ENCODE measurements at places on chromosomes 4 and X. TPM values are rescaled to one million over a fixed set of nuclear protein-coding genes. Genes with fewer than 3 reads are reported as not detected.

The ZNF595 gene
- 7.8 TPM for total RNA-seq

The AMBN gene
- total RNA-seq = not detected

The CD38 gene
- 0.05 TPM for total RNA-seq

- H3K36me3 ChIP-seq = no peaks in the 10 kb centered on the region
- H3K4me1 ChIP-seq = no peaks in the 10 kb centered on the region
- H3K27ac ChIP-seq = no peak overlapping the region
- no peak overlapping the region for H3K4me3 ChIP-seq
- no peak for DNase-seq
- H3K27me3 ChIP-seq = no peaks in the 10 kb centered on the region
These were observed 214.2 kb downstream of the GPC3 start for GRCh38 chrX:133771086-133771646.

GRCh38 chr4:94441838-94442237 is 9.9 kb upstream of the PDLIM5 start:
- no peak for DNase-seq
- H3K4me3 ChIP-seq = no peak overlapping the region
- peaks cover 11% of the 10 kb centered on the region for H3K4me1 ChIP-seq
- H3K27ac ChIP-seq = no peak overlapping the region
- H3K27me3 ChIP-seq = no peaks in the 10 kb centered on the region

- no peaks in the 10 kb centered on the region for H3K27me3 ChIP-seq
- H3K4me3 ChIP-seq = no peak overlapping the region
- H3K27ac ChIP-seq = no peak overlapping the region
- DNase-seq = no peak
- H3K4me1 ChIP-seq = no peaks in the 10 kb centered on the region
These were observed 153.8 kb downstream of the NR3C2 start for GRCh38 chr4:148288448-148288847.

DNA sequence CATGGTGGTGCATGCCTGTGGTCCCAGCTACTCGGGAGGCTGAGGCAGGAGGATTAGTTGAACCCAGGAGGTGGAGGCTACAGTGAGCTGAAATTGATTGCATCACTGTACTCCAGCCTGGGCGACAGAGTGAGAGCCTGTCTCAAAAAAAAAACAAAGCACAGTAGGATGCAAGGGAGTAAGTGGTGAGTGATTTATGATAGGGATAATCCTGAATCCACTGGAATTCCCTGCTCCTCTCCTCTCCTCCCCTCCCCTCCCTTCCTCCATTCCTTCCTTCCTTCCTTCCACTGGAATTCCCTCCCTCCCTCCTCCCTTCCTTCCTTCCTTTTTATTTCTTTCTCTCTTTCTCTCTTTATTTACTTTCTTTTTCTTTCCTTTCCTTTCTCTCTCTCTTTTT is 40.9 kb upstream of the NKRF start:
- no peaks in the 10 kb centered on the region for H3K4me1 ChIP-seq
- no peak overlapping the region for H3K27ac ChIP-seq
- H3K36me3 ChIP-seq = no peaks in the 10 kb centered on the region
- no peaks in the 10 kb centered on the region for H3K27me3 ChIP-seq
- no peak overlapping the region for H3K4me3 ChIP-seq

The RBM47 gene
- 0.13 TPM for total RNA-seq

DNA sequence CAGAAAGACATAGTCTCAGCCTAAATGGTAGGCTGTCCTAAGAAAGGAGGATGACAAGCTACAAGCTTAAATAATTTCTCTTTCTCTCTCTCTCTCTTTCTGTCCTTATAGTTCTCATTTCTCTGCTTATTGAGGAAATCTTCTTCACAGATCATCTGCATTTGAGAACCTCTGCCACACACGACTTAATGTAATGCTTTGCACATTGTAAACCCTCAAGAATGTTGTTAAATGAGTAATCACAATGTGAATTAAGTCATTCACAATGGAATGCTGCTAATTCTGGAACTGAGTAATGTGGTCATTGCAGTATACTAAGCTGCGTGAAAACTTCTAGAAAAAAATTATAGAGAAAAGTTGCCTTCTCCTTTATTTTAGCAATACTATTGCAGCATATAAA is 508.9 kb upstream of the FTHL17 start:
- H3K4me3 ChIP-seq = no peak overlapping the region
- peak; percentile 54 for DNase-seq
- no peaks in the 10 kb centered on the region for H3K27me3 ChIP-seq
- H3K36me3 ChIP-seq = no peaks in the 10 kb centered on the region
- H3K4me1 ChIP-seq = peaks cover 15% of the 10 kb centered on the region
- peak overlapping the region; percentile 77 for H3K27ac ChIP-seq

- H3K27me3 ChIP-seq = no peaks in the 10 kb centered on the region
- H3K36me3 ChIP-seq = no peaks in the 10 kb centered on the region
- no peak overlapping the region for H3K27ac ChIP-seq
- H3K4me1 ChIP-seq = 0 out of 2 replicates have a peak, but pooled peaks cover 3% of the 10 kb centered on the region
- no peak overlapping the region for H3K4me3 ChIP-seq
- DNase-seq = no peak
These were observed 631.6 kb downstream of the SPRY1 start for GRCh38 chr4:124028182-124028581.

DNA sequence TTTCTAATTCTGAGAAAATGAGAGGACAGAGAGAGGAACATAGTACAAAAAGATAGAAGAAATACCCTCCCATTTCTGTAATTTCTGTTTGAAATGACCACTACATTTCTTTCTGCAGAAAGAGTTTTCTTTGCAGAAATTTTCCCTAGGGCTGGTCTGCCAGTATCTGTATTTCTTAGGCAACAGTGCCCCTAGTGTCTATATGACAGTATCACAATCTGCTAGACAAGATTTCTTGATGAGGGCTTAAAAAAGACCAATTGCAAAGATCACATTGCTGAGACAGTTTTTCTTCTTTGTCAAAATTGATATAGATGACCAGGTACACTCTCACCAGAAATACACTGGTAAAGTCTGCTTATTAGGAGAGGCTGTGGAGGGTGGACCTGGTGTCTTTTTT is 81.0 kb upstream of the ZDHHC15 start:
- peak; percentile 2 for DNase-seq
- no peaks in the 10 kb centered on the region for H3K36me3 ChIP-seq
- H3K27me3 ChIP-seq = no peaks in the 10 kb centered on the region
- H3K4me3 ChIP-seq = no peak overlapping the region

- no peak overlapping the region for H3K27ac ChIP-seq
- no peaks in the 10 kb centered on the region for H3K4me1 ChIP-seq
- H3K27me3 ChIP-seq = no peaks in the 10 kb centered on the region
- DNase-seq = no peak
These were observed 247.4 kb downstream of the ADGRA3 start for GRCh38 chr4:22268350-22269025.

DNA sequence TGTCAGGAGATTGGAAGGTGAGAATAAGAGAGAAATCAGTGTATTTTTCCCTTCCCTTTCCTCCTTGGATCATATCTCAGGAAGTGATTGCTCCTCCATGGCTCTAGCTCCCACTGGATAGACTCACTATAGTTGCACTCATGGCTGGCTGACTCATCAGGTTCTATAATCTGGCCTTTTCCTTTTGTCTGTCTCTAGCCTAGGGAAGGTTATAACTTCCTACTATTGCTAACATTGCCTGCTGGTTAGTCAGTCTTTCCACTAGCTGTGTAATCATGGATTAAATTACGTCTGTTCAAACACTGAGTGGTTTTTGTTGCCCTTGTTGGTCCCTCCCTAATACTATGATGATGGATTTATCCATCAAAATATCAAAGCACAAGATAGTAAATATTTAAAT is 195.5 kb upstream of the VEGFC start:
- H3K27ac ChIP-seq = peak overlapping the region; percentile 82
- no peaks in the 10 kb centered on the region for H3K27me3 ChIP-seq
- H3K4me1 ChIP-seq = peaks cover 16% of the 10 kb centered on the region
- no peaks in the 10 kb centered on the region for H3K36me3 ChIP-seq
- peak; percentile 79 for DNase-seq

The FRG2 gene
- total RNA-seq = not detected

DNA sequence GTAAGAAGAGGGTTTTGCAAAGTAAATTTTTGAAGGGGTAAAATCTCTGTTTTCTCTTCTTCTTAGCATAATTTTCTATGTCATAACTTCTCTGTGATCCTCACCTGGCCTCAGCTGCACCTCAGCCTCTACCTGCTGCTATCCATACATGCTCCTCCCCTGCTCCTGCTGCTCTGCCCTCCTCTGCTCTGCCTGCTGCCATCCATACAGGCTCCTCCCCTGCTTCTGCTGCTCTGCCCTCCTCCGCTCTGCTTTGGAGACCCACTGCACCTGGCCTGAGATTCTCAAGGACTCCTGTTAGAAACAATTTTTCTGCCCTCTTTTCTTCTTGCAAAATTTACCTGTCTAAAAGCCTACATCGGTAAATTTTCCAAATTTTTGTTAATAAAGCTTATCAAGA is 388.6 kb upstream of the PITX2 start:
- no peaks in the 10 kb centered on the region for H3K27me3 ChIP-seq
- no peak overlapping the region for H3K27ac ChIP-seq
- H3K36me3 ChIP-seq = no peaks in the 10 kb centered on the region
- H3K4me1 ChIP-seq = peaks cover 7% of the 10 kb centered on the region
- DNase-seq = no peak

The SPANXN3 gene
- total RNA-seq = not detected

GRCh38 chrX:1451251-1451660 is 1.5 kb downstream of the ASMTL start:
- peak; percentile 38 for DNase-seq
- no peaks in the 10 kb centered on the region for H3K4me1 ChIP-seq
- H3K4me3 ChIP-seq = no peak overlapping the region
- no peak overlapping the region for H3K27ac ChIP-seq
- H3K36me3 ChIP-seq = peaks cover 3% of the 10 kb centered on the region

DNA sequence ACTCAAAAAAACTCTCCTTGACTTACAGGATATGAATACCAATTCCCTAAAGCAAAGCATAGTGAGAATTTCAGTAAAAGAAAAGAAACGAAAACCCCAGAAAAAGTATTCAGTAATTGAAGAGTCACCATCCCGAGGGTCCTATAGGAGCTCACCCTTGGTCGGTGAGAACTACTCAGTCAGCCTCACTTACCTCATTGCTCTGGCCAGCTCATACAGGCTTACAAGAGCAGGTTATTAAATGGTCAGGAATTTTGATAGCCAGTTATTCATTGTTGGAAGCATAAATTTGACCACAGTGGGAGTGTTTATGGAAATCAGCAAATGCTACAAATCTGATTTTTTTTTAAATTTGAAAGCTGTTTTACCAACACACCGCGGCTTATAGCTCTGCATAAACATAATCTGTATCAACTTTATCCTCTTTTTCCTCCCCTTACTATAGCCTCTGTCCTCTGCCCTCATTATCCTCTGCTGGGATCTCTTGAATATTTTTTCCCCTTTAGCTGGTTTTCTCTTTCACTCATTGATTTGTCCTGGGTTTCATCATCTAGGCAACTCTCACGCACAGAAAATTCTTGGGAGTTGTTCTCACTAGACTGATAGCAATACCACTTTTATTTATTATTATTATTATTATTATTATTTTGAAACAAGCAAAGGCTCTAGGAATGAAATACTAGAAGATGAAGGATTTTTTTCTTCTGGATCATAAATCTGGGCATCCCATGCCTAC is 11.0 kb upstream of the CXCL2 start:
- H3K27ac ChIP-seq = peak overlapping the region; percentile 98
- peak; percentile 74 for DNase-seq
- no peaks in the 10 kb centered on the region for H3K27me3 ChIP-seq
- no peak overlapping the region for H3K4me3 ChIP-seq
- H3K4me1 ChIP-seq = peaks cover 58% of the 10 kb centered on the region

DNA sequence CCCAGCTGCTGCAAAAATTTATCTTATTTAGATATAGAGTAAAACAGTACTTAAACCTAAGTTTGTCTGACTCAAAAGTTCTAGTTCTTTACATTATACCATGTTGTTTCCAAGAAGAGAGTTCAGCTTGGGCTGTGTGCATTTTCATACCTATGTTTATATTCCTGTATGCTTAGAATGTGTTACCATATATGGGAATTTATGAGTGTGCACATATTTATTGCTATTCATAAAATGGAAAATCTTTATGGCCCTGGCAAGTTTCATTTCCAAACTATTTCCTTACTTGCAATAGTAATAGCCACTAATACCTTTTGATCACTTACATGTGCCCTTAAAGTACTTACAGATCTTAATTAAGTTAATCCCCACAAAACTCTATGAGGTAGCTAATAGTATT is 2.6 kb downstream of the HEPH start:
- no peaks in the 10 kb centered on the region for H3K4me1 ChIP-seq
- no peak overlapping the region for H3K4me3 ChIP-seq
- H3K27me3 ChIP-seq = no peaks in the 10 kb centered on the region
- H3K27ac ChIP-seq = no peak overlapping the region

DNA sequence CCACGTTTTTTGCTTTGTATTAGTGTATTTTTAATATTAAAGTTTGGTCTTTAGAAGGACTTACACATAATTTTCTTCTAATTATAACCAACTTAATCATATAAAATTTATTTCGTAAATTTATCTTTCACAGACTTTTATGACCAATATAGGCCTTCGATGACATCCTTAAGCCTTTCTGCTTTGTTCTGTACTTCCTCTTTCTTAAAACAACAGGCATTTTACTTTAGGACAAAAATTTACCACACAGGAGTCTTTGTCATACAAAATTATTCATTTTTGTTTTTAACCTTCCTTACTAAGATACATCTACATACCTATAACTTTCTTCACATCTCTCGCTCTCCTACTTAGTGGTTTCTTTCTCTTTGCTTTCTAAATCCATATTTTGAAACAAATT is 56.3 kb downstream of the RGS12 start:
- no peak for DNase-seq
- H3K4me1 ChIP-seq = peaks cover 26% of the 10 kb centered on the region
- H3K36me3 ChIP-seq = peaks cover 5% of the 10 kb centered on the region
